ENCODE measurements at places on chromosomes 2 and 18.

- DNase-seq: no peak
These were observed 682.0 kb upstream of the RAB6C start for GRCh38 chr2:129297430-129297829.

GRCh38 chr18:27007880-27008279 is 142.4 kb upstream of the AQP4 start:
- DNase-seq: no peak

GRCh38 chr2:24334245-24334633 is 26.1 kb downstream of the ITSN2 start:
- peak; percentile 47 for DNase-seq

- DNase-seq: no peak
These were observed 220.1 kb downstream of the MYCN start for GRCh38 chr2:16160281-16161084.

DNA sequence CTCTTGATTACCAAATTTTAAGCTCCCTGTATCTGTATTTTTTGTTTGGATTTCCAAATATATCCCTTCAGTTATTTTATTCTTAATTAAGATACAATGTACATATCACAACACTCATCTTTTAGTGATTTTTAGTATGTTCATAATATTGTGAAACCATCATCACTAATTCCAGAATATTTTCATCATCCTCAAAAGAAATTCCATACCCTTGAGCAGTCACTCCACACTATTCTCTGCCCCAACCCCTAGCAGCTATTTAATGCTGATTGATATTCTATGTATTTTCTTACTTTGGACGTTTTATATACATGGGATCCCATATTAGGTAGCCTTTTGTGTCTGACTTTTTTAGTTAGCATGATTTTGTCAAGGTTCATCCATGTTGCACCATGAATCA is 127.4 kb upstream of the SLC8A1 start:
- DNase-seq: no peak

- no peak for DNase-seq
These were observed 2.7 kb downstream of the MIB1 start for GRCh38 chr18:21743166-21743832.

DNA sequence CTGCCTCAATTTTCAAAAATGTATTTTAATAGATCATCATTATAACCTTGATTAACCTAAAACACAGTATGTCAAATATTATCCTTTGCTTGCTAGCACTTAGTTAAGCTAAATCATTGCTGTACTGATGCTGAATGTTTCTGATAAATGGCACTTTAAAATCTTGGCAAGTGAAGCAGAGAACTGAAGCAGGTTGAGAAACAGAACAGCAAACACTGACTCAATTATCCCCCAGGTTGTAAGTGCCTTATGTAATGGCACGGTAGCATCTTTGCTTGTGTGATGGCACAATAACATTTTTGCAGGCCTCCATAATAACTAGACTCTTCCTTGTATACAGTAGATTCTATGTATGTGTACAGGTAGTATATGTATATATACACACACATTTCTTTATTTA is 33.8 kb downstream of the ARHGAP15 start:
- DNase-seq: no peak

GRCh38 chr18:36388310-36388709 is 90.8 kb downstream of the FHOD3 start:
- no peak for DNase-seq

DNA sequence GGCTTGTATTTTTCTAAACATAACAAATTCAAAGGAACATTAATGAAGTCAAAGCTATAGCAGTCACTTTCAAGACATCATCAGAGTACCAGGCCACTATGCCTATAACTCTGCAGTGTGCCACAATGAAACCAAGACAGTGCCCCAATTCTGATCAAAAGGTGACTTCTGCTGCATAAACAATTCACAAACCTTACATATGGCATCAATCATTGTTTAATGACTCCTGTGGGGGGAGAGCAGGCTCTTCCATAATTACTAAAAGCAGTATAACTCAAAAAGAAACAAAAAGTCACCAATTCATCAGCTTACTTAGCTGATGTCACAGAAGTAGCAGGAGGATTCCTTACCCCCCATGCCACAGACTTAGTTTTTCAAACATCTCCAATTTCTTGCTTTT is 15.5 kb downstream of the LPIN2 start:
- no peak for DNase-seq

GRCh38 chr2:61328707-61329251 is 142.1 kb downstream of the USP34 start:
- DNase-seq: no peak

GRCh38 chr18:78724214-78724914 is 255.3 kb upstream of the SALL3 start:
- no peak for DNase-seq

GRCh38 chr2:107380912-107381311 is 445.8 kb upstream of the RGPD4 start:
- DNase-seq: no peak

- no peak for DNase-seq
These were observed 76.6 kb downstream of the TLK1 start for GRCh38 chr2:171084128-171084527.

DNA sequence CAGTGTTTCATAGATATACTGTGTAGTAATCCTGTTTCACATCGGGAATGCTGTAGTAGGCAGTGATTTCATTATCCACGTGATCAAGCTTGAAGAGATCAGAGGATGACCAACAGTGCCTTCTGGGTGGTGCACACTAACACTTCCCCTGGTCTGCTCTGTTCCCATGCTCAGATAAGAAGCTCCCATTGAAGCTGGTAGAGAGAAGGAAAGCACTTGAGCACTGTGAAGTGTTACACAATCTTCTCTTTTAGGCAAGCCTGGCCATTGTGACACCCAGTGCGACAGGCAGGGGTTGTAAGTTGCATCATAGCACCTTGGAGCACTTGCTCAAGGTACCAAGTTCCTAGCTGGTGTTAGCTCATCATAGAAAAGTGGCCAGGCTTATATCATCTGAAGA is 30.6 kb upstream of the GPD2 start:
- DNase-seq: peak; percentile 55

GRCh38 chr2:230640540-230641011 is 72.1 kb upstream of the CAB39 start:
- peak; percentile 39 for DNase-seq

DNA sequence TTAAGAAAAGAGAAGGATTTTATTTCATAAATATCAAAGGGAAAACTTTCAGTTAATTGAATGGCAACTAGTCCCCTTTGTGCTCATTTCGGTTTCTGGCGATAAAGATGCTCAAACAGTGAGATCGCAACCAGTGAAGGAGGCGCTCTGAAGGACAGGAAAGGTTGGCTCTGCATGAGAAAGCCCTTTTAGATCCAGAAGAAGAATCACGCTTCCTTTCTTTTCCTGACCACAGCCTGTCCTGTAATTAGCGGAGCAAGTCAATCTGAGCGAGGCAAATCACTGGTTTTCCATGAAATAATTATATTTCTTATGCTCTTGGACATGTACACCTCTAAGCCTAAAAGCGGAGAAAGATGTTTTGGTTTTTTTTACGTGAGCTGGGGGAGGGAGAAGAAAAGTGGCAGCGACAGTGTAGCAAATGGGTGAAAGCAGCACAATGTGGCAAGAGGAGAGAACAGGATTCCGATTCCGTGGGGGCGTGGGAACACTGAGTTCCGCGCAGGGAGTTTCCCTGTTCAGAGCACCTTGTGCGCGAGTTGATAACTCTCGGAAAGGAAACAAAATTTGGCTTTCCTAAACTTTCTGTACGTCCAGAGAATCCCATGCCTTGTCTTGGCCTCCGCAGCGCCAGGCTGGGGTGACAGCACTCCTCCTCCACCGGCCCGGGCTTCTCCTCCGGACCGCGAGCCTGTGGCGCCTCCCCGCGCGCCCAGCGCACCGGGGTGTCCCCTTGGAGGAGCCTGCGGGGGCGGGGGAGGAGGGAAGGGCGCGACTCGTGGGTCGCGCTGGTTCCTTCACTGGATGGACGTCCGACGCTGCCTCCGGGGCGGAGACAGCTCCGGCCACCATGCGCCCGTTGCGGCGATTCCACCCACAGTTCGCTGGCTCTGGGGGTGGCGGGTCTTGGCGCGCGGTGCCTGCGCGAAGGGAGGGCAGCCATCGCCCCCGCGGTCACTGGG is 620 bp upstream of the SLC9A2 start:
- DNase-seq: no peak

- no peak for DNase-seq
These were observed 51.8 kb upstream of the NPAS2 start for GRCh38 chr2:100767810-100768806.

DNA sequence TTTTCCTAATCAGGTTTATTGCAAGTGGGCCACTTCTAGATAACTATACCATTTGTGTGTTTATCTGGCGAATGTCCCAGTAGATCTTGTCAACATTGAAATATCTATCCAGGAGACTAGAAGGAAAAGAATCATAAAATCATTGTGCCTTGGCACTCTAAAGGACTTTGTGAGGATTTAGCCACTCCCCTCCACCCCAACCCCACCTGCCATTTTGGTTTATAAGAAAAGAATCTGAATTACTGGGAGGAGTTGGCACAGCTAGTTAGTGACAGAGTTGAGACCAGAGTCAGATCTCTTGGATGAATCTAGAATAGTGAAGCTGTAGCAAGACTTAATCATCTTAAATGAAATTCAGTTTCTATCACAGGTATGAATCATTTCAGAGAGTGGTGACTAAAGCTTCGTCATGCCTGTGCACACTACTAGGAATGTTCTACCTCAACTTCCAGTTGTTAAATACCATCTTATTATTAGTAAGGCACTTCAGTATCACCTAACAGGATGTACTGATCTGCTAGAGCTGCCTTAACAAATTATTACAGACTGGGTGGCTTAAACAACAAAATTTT is 212.7 kb upstream of the SLC14A2 start:
- DNase-seq: no peak

DNA sequence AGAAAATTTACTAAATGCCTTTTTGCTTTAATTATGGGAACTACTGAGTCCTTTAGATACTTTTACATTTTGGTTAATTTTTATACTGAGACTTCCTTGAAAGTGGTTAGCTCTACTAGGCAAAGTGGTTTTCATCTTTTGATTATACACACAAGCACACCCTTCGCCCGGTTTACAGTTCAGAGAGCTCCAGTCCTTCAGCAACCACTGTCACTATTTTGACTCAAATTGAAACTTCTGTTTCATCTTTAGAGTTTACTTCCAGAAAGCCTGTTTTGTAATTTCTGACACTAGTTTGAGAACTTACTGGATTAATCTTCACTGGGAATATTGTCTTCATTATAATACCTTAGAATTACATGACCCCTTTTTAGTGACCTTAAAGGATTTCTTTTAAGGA is 140.3 kb upstream of the FOSL2 start:
- DNase-seq: no peak

DNA sequence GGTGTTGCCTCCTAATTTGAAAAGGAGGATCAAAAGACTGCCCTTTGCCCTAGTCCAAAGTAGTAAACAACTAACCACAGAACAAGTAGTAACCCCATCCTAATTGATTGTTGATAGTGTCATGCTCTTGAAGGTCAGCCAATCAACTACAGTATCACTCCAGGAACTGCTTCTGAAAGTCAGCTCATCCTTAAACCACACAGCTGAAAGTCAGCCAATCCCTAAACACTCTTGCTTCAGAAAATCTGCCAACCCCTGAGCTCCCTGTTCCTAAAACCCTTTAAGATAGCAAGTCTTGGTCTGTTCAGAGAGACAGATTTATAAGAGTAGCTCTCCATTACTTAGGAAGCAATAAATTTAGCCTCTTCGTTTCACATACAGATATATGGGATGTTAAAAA is 51.6 kb upstream of the CPO start:
- DNase-seq: no peak
